ENCODE measurements at places on chromosomes 13 and 19.

DNA sequence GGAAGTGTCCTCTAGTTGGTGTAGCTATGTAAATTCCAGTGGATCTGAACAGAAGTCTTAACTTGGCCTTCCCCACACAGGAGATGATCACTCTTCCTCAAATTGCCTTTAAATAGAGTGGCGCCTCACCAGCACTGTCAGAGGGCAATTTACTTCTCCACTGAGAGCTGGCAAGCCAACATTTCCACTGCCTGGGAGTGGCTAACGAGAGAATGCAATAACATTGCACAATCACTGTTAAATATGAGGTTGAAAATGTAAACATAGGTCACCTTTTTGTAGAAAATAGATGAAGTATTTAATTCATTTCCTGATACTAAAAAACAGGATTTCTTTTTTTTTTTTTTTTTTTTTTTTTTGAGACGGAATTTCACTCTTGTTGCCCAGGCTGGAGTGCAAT, 55.4 kb upstream of the UBL3 start:
- no peak for DNase-seq

DNA sequence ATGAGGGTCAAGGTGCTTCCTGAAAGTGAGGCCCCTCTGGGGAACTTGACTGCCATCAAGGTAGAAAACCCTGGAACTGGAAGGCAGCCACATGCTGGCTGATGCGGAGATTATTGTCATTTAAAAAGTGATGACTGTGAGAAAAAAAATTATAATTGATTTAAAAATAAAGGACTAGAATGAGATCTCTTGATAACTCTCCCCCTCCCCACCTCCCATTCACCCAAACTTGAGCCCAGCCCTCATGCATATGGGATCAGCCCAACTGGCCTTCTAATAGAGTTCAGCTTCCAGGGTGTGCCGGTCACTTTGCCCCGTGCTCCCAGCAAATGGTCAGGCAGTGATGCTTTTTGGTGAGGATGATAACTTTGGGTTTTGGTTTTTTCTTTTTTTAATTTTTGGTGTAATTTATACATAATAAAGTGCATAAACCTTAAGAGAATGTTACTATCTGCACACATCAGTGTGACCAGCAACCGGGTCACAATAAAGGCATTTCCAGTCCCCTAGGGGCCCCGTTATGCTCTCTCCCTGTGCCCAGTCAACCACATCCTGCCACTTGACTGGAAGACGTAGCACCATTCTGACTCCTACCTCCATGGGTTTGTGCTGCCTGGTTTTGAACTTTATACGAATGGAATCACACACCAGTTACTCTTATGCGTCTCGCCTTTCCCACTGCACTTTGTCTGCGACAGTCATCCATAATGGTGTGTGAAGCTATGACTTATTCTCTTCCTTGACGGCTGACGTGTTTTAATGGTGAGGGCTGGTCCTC, 187.9 kb downstream of the USP12 start:
- DNase-seq, result no peak

DNA sequence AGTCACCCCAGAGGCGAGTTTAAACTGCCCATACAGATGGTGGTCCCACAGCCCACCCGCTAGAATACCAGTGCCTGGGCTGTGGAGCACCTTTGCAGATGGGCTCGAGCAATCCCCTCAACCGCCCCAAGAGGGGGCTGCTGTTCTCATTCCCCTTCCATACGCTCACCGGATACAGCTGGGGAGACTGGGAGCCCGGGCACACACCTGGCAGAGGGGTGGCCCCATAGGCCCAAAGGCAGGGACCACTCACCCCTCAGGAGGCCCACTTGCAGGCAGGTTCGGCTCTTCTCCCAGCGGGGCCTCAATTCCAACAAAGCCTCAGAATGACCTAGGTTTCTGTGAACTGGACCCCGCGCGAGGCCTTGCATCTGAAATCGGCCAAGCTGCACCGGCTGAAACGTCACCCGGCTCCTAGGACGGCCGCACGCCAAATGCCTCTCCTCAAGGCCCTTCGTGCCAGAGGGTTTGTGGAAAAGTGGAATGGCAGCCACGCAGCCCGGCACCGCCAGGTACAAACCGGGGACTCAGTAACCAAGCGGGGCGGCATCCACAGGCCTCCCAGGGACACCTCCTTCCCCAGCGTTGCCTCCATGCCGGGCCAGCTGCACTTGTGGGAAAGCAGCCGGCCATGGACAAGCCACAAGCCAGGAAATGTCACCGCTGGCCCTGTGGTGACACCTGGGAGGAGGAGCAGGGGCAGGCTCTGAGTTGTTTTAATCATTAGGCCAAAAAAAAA, 18.7 kb downstream of the MLLT1 start:
- peak; percentile 42 for DNase-seq

DNA sequence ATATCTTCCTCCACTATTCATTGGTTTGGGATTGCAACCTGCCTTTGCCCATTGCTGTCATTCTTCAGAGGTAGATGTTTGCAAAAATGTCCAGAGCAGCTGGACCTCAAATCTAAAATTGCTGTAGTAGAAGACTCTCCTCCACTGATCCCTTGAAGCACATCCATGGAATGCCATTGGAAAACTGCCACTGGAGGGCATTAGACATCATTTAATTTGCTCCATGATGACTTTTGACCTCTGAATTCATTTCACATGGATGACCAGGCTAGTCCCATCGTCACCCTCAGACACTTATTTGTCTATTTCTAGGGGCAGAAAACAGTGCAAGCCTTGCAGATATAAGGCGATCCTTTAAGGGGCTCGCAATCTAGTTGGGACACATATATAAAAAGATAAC, 33.9 kb upstream of the FLT1 start:
- no peak for DNase-seq

DNA sequence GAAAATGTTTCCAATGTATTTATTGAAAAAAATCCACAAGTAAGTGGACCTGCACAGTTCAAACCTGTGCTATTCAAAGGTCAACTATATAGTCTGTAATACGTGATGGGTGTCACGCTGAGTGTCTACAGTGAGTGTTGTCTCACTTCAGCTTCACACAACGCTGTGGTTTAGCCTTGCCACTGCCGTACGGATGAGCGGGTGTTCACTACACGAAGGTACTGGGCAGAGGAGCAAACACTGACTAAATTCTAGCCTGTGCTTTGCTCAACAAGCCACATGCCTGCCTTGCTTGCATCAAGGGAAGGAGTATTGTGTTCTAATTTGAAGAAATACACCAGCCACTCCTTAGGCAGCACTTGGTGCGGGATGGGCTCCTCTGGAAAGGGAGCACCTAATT, 3.4 kb upstream of the FFAR3 start:
- DNase-seq, result no peak

DNA sequence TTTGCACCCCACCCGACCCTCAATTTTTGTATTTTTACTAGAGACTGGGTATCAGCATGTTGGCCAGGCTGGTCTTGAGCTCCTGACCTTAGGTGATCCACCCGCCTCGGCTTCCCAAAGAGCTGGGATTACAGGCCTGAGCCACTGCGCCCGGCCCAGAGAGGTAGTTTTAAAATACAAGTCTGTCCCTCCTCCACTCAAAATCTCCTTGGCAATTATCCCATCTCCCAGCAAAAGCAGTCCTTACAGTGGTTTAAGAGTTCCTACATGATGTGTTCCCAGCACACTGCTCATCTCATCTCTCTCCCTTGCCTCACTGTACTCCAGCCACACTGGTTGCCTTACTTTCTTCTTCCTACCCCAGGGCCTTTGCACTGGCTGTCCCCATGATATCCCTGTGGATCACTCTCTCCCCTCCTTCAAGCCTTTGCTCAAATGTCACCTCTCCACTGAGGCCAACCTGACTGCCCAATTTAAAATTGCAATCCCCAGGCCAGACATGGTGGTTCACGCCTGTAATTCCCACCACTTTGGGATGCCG, 24.3 kb downstream of the LRFN3 start:
- no peak for DNase-seq

- peak; percentile 57 for DNase-seq
Measured at GRCh38 chr13:49214917-49215376, 5.2 kb upstream of the MLNR start.

- DNase-seq, result no peak
Measured at GRCh38 chr13:91195789-91196188, 151.7 kb upstream of the MIR17HG start.

- DNase-seq, result peak; percentile 70
Measured at GRCh38 chr19:18496167-18496979, 25.5 kb downstream of the ELL start.

- DNase-seq, result no peak
Measured at GRCh38 chr13:100176801-100177400, 88.0 kb downstream of the PCCA start.

DNA sequence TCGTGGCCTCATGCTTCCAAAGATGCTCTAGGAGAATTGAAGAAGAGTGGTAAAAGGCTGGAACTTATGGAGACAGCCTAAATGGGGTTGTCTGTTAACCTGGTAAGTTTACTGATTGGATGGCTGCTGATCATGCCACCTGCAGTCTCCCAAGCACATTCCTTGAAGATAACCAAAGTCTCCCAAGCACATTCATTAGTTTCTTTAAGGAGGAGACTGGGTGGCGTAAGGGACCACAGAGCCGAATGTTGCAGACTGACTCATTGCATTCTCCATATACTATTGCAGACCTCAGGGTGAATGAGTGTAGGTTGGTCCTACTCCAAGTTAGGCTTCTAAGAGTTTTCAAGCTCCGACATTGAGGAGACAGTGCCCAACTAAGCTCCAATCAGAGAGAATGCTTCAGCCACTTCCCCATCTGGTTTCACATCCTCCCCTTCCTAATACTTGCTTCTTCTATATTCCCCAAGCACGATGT, at the start of gene IGFL3:
Gene IGFL3 (minus strand): TSS at position 51 of the 478 bp plus-strand sequence. CDS start 39 bp downstream, at position 12.
- no peak for DNase-seq

GRCh38 chr13:54591540-54591939, 1562.9 kb downstream of the OLFM4 start:
- DNase-seq, result no peak
